Renal cortex interstitium (tissue), 15 donors: ENCODE measurements at places on chromosomes 4 and X. TPM values are rescaled to one million over a fixed set of nuclear protein-coding genes. Genes with fewer than 3 reads are reported as not detected.

TBX22 gene
- polyA plus RNA-seq = 3.4 TPM

PNMA6F gene
- polyA plus RNA-seq = 0.27 TPM

BCOR gene
- polyA plus RNA-seq = 58.9 TPM

DNA sequence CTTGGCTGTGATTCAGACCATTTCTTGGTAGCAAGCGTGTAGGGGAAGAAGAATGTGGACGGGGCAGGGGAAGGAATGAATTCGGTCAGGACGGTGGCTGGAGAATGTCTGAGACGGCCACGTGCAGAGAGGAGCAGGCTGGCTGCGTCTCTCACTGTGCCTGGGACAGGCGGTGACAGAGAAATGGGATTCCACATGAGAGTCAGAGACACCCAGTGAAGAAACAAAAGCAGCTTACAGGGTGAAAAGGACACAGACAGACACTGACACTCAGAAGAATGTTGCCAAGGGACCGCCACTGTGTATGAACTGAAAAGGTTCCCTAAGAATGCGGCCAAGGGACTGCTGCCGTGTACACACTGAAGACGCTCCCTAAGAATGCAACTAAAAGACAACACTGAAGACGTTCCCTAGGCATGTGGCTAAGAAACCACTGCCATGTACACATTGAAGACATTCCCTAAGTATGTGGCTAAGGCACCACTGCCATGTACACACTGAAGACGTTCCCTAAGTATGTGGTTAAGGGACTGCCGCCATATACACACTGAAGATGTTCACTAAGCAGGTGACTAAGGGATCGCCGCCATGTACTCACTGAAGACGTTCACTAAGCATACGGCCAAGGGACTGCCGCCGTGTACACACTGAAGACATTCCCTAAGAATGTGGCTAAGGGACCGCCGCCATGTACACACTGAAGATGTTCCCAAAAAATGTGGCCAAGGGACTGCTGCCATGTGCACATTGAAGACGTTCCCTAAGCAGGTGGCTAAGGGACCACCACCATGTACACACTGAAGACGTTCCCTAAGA is 49.1 kb downstream of the DHRSX start:
- DNase-seq = no peak

GRCh38 chrX:66410806-66411205 is 228.1 kb downstream of the EDA2R start:
- DNase-seq = no peak

GRCh38 chr4:61628727-61629126 is 428.6 kb downstream of the ADGRL3 start:
- DNase-seq = no peak

DNA sequence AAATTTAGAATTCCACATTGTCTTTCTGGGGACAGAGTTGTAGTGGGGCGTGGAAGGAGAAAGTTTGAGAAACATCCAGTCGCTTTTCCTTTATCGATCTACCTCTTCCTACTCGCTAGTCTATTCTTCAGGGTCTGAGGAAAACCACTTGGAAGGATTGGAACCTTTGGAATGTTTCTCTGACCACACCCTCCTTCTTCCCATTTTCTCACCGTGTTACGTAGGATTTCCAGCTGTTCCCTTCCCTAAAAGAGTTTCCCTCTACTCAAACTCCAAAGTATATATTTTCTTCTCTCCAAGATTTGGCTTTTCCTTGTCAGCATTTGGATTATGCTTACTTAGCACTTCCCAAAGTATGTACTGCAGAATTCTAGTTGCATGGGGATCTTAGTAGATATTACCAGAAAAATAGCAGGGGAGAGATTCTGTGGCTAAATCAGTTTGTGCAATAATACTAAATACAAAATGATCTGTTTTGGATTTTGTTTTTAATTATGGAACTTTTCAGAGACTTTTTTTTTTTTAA is 4.9 kb downstream of the ENPEP start:
- DNase-seq = no peak

- DNase-seq = no peak
Observed at GRCh38 chrX:17829566-17829965, 31.5 kb downstream of the RAI2 start.

DNA sequence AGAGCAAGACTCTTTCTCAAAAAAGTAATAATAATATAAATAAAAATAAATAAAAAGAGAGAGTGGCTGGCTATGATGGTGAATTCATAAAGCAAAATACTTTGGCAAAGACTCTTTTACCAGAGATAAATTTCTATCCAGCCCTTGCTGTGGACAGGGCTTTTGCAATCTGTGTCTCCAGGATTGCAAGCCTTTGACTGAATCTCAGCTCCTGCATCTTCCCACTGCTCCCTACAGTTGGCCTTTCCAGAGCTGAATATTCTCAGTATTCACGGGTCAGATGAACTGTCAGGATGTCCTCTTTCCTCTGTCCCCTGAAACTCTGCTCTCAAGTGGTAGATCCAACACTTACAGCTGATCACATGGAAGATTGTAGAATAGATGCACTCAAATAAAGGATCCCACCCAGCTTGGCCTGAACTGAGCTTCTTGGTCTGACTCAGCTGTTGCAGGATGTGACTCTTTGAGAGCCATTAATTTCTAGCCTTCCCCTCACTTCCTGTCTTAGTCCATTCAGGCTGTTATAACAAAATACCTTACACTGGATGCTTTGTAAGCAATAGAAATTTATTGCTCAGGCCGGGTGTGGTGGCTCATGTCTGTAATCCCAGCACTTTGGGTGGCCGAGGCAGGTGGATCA is 123.4 kb upstream of the GUCY1A1 start:
- no peak for DNase-seq

- no peak for DNase-seq
Observed at GRCh38 chr4:155609455-155610059, 57.1 kb upstream of the GUCY1A1 start.

GRCh38 chr4:134537701-134538100 is 336.1 kb upstream of the PABPC4L start:
- DNase-seq = no peak

GRCh38 chr4:6201580-6202091 is 1.3 kb upstream of the JAKMIP1 start:
- DNase-seq = no peak

- no peak for DNase-seq
Observed at GRCh38 chrX:135944486-135944885, 29.3 kb downstream of the MMGT1 start.
